Activated naive CD8-positive, alpha-beta T cell treated with anti-CD3 and anti-CD28 coated beads for 36 hours (primary cell): ENCODE measurements at places on chromosomes 6 and 20. TPM values are rescaled to one million over a fixed set of nuclear protein-coding genes. Genes with fewer than 3 reads are reported as not detected.

Gene MRPL18
- 108 TPM for total RNA-seq

Gene SLC22A23
- total RNA-seq: 0.41 TPM

Gene FHL5
- not detected for total RNA-seq

Gene ZSCAN23
- 1.6 TPM for total RNA-seq

Gene POM121L2
- total RNA-seq: not detected

Gene MLIP
- not detected for total RNA-seq

Gene SYS1
- total RNA-seq: 21.5 TPM

Gene CAGE1
- total RNA-seq: 0.10 TPM

Gene DLL1
- total RNA-seq: 4.0 TPM

Gene HCK
- not detected for total RNA-seq

Gene RBPJL
- not detected for total RNA-seq

Gene PPP1R18
- total RNA-seq: 106 TPM

Gene TGM6
- total RNA-seq: not detected

Gene CST4
- total RNA-seq: not detected

Gene PNLDC1
- 0.31 TPM for total RNA-seq

Gene KDM1B
- 11.8 TPM for total RNA-seq

Gene TUBB2B
- 0.25 TPM for total RNA-seq

Gene GHRH
- total RNA-seq: not detected

Gene POU5F1
- total RNA-seq: not detected

Gene RBM24
- not detected for total RNA-seq

Gene FAM210B
- 5.2 TPM for total RNA-seq

Gene CST7
- total RNA-seq: 44.7 TPM

Gene DTD1
- total RNA-seq: 52.5 TPM

Gene SLC35D3
- total RNA-seq: not detected

Gene TNXB
- 1.2 TPM for total RNA-seq

Gene UNC93A
- not detected for total RNA-seq

Gene ZC2HC1B
- not detected for total RNA-seq

Gene ULBP2
- 0.62 TPM for total RNA-seq

Gene TSPO2
- not detected for total RNA-seq

Gene REM1
- not detected for total RNA-seq

Gene PTPRA
- 40.6 TPM for total RNA-seq

Gene SEL1L2
- total RNA-seq: not detected

Gene CARMIL1
- total RNA-seq: 8.1 TPM

Gene MYL9
- total RNA-seq: 0.12 TPM

Gene PAK5
- total RNA-seq: not detected

Gene CST9L
- not detected for total RNA-seq

Gene BMP7
- total RNA-seq: not detected

Gene RAE1
- 59.0 TPM for total RNA-seq

Gene C6orf141
- total RNA-seq: 0.33 TPM

Gene DEFB125
- total RNA-seq: not detected

Gene ADAM33
- not detected for total RNA-seq

Gene ERVFRD-1
- total RNA-seq: not detected

Gene BNIP5
- total RNA-seq: not detected
